ENCODE measurements at places on chromosomes 4 and X.

DNA sequence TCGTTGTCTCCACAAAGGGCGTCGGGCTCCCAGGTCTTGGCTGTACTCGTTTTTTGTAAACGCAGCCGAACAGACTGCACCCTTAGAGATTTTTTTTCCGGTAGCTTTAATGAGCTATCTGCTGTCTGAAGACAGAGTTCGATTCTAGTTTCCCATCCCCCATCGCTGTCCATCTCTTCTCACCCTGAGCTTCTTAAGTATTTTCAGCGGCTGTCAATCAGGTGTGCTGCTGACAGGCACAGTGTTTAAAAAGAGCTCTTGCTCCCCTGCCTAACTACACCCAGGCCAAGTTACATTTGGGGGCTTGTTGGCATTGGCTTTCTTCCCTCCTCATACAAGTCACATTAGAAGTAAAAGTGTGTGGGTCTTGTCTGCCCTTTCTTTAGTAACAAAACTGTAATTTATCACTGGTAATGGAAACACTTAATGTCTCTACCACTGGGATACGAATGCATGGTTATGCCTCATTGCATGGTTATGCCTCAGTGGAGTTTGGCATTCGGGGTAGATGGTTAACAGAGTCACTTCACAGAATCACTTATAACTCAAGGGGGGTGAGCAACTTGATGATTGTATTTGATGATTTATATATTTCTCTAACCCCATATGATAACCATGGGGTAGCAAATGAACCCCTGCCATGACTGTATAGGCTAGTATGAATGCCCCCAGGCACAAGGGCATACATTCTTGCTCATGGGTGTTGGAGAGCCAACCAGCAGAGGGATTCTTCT, 1.4 kb upstream of the ARHGAP6 start:
- no peak for DNase-seq

- no peak for DNase-seq
Measured at GRCh38 chr4:47907089-47907646, 7.2 kb downstream of the NFXL1 start.

DNA sequence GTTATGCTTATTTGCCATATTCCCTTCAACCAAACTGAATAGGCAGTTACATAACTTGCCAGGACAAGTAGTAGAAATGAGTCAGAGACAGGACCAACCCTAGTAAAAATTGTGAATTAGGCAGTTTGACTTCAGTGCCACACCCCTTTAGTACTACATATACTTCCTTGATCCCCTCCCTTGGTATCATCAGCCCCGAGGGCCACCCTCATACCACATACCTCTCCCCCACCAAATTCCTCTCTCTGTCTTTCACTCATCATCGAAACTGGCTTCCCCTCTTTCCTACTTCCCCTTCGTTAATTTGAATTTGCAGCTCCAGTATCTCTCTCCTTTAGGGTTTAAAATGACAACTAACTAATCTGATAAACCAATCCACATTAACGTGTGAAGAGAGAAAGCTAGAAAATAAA, 7.9 kb upstream of the PTPN13 start:
- no peak for DNase-seq

- no peak for DNase-seq
Measured at GRCh38 chr4:142350871-142351270, 495.2 kb downstream of the INPP4B start.

DNA sequence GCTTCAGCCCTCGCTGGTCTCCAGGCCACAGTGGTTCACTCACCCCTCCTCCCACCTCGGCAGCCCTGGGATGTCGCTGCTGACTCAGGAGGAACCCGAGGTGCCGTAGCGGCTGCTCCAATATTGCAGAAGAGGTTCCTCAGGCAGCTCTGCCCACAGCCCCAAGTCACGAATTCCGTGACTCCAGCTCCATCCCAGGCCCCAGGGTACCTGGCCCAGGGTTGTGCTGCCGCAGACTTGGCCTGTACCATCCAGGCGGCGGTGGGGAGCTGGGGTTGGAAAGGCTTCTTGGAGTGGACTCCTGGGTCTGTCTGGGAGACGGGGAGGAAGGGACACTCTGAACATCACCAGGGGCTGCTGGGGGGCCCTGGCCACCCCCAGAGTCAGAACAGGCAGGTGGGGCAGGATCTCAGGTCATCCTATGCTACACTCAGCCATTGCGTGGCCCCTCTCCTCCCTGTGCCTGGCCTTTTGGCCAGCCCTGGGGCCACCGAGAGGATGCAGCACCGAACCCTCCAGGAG, 728 bp upstream of the HGFAC start:
- DNase-seq = no peak

DNA sequence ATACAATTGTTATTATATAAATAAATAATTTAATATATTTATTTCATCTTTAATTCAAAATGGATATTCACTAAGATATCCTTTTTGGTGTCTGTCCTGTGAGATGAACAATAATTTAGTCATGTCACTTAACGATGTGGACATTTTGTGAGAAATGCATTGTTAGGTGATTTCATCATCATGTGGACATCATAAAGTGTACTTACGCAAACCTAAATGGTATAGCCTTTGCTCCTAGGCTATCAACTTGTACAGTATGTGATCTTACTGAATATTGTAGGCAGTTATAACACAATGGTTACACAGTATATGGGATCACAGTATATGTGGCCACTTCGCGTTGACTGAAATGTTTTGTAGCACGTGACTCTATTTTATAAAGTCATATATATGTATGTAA, 20.2 kb upstream of the CHRNA9 start:
- no peak for DNase-seq

DNA sequence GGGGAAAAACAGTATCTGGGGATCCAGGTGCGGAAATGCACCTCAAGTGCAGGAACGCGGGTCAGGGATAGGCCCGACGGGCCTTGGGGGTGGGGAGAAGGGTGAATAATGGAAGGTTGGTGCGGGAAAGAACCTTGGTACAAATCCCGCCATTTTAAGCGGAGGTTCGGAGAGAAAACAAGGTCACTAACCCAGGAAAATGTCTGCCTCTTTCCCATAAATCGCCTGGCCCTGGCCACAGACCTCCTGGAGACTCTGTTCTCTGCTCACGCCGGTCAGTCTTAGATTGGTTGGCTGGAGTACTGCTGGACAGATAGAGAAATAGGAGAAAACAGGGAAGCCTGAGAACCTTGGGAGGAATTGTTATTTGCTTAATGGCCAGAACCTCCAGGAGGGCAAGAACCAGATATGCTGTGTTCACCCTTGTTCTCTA, 897 bp upstream of the FBXL5 start:
- no peak for DNase-seq

Measured in stimulated activated CD8-positive, alpha-beta memory T cell treated with anti-CD3 and anti-CD28 coated beads, Interleukin-4, amount 100 ng/mL, for 4 hours (primary cell).